ENCODE measurements at places on chromosomes 16 and 17.

DNA sequence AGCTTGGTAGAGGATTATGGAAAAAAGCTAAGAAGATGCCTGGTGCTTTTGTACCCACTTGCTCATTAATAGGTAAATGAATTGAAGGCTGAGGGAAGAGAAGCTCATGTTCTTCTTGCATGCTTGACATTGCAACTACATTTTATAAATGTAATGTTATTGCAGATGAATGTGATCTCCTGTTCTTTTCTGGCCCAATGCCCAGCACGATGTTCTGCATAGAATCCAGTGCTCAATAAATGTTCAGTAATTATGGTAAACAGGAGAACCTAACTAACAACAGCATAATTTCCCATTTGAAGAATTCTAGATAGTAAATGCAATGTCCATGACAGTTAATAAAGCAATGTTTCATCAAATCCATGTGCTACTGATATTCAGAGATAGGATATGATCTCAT lies 638.2 kb upstream of the SOX9 start:
- no peak for DNase-seq

DNA sequence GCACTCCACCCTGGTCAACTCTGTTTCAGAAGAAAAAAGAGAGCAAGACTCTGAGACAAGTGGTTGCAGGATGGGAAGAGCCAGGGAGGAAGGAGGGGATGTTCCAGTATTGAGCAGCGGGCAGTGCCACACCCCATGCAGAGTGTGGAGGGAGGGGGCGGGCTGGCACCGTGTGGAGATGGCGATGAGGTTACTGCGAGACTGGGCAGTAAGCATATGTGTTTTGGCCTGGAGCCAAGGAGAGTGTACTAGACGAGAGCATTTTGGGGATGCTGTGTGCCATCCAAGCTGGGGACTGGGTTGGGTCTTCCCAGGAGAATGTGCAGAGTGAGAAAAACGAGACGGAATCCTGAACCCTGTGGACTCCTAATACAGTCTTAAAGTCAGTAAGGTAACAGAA lies 3.4 kb downstream of the TBC1D24 start:
- no peak for DNase-seq

DNA sequence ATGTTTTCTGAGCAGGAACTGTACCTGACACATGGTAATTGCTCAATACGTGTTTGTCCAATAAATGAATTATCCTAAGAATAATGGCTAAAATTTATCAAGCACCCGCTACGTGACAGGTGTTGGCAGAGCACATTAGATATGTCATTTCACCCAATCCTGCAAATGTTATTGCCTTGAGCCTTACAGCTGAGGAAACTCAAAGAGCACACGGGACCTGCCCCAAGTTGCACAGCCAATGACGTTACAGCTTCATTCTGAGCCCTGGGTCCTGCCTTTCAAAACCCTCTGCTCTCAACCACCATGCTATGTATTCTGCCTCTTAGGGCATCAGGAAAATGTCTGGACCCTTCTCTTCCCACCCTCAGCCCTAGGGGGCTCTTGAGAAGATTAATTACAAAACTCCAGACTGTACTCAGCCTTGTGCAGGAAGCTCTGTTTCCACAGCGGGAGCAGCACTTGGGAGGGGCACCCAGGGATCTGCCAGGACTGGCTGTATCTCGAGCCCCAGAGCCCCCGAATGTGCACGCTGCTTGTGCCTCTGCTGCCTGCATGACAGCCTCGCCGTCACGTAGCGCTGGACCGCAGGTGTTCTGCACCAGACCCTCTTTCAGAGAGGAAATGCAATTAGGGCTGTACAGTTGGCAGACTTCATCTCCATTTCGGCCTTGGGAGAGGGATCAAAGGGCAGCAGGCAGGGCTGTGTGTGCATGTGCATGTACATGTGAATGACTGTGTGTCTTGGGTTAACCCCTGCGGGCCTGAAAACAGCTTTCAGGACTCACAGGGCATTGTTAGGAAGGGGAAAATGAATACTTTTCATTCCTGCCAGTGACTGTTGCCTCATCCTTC lies 71.6 kb downstream of the GPR139 start:
- DNase-seq: no peak

GRCh38 chr16:27920391-27920891 lies 143.1 kb downstream of the GSG1L start:
- DNase-seq: peak; percentile 7

DNA sequence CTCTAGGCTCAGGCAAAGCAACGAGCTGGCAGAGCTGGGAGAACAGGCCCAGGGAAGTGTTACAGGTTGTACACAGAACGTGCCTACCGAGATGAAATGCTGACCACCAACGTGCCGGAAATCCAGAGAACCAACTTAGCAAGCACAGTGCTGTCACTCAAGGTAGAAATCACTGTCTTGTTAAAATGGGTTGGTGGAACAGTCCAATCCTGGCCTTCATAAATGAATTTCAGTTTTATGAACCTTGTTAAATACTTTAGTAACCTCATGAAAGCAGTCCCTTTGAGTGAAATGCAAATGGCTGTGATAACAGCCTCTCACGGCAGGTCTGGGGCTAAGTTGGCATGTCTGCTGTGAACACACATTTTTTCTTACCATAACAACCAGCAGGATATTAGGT lies 29.0 kb downstream of the ETV4 start:
- no peak for DNase-seq

DNA sequence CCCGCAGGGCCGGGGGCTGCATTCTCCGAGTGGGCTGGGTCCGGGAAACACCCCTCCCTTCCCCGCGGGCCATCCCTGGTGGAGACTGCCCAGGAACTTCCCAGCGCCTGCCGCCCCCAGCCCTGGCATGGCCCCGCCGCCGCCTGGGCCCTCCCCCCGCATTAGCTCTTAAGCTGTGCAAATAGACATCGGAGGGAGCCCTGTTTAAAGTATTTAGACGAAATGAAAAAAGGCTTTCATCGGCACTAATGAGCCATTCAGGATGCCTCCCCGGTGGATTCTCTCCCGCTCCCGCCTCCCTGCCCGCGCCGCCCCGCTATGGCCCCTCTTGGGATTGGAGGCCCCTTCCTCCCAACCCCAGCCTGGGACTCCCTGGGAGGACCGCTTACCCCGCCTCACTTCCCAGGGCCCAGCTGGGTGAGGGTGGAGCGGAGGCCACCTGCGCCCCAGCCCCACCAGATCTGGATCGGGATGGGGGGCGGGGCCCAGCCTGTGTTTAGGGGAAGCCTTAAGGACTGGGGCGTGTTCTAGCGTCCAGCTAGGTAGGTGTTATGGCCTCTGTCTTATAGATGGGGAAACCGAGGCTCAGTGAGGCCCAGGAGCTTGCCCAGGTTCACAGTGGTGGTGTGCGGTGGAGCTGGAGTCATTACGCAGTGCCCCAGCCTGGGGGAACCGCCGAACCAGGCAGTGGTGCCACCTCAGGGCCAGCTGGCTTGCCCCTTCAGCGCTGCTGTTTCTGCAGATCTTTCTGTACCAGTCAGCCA lies 19.7 kb downstream of the SEZ6 start:
- DNase-seq: no peak

DNA sequence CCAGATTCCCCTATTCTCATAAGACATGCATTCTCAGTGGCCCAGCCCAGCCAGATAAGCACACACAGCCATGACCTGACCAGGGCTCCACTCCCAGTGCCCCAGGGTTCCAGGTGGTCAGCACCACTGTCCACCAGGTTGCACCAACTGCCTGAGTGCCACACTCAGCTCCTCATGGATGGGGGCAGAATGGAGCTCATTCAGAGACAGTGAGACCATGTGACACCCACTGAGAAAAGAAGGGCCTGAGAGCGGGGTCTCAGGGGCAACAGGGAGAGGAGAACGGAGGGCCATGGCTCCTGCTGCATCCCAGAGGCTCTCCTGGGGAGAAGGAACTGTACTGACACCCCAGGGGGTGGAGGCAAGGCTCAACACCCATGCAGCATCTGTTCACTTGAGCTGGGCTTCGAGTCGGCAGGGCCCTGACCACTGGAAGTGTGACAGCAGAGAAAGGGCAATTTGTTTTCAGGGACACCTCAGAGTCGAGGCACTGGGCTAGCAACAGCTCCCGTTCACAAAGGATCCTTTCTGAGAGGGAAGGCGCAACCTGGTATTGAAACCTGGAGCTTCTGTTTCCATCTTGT lies 18.7 kb upstream of the SLC38A8 start:
- no peak for DNase-seq

GRCh38 chr16:81837312-81837751 lies 58.2 kb downstream of the PLCG2 start:
- no peak for DNase-seq

- DNase-seq: no peak
These were observed 58.3 kb upstream of the ZC3H18 start for GRCh38 chr16:88511906-88512305.

- peak; percentile 98 for DNase-seq
These were observed at the start of gene PHF23 for GRCh38 chr17:7239091-7240027. Gene PHF23, minus strand, starts transcription at chr17:7239457. Its CDS starts 178 bp downstream, at chr17:7239279.

GRCh38 chr16:71807905-71808592 lies 585 bp downstream of the AP1G1 start:
- DNase-seq: no peak

GRCh38 chr16:27772093-27772825 lies 222.3 kb downstream of the KATNIP start:
- DNase-seq: no peak

- DNase-seq: no peak
These were observed 1.7 kb downstream of the CMTM3 start for GRCh38 chr16:66605979-66606751.

DNA sequence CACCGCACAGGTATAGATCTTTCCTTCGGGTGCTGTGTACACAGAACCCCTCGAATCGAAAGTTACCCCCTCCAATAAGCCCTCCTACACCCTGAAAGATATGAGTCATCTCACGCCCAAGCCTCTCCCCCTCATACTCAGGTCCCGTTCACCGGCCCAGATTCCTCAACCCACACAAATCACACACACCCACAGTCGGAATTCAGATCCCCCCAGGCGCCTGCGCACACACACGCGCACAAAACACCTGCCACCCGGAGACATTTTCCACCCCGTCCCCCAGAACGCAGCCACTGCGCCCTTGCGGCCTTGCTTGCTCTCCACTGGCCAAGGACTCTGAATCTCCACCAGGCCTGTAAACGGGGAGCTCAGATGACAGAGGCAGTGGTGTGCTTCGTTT lies 4.9 kb downstream of the JPH3 start:
- DNase-seq: no peak

DNA sequence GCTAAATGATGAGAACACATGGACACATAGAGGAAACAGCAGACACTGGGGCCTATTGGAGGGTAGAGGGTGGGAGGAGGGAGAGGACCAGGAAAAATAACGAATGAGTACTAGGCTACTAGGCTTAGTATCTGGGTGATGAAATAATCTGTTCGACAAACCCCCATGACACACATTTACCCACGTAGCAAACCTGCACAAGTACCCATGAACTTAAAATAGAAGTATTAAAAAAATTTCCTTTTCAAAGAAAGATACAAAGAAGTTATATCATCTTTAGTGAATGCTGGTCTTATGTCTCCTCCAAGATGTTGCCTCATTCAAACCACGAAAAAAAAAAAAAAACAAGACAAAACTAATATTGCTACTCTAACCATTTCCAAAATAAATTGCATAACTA lies 31.7 kb downstream of the MBTD1 start:
- no peak for DNase-seq

GRCh38 chr17:70225276-70225675 lies 55.9 kb downstream of the KCNJ2 start:
- no peak for DNase-seq

DNA sequence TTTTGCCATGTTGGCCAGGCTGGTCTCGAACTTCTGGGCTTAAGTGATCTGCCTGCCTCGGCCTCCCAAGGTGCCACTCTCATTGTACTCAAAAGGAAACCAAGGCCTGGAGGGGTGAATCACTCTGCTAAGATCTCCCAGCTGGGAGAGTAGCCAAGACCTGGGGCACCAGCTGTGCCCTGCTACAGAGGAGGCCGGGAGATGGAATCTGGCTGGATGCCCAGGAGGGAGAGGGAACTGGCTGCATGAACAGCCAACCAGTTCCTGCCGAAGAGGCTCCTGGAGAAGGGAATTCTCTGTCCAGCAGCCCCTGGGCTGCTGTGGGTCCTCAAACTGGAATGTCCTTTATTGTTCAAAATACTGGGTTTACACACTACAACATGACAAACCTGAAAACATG lies 238.7 kb upstream of the CIBAR2 start:
- peak; percentile 97 for DNase-seq

- DNase-seq: peak; percentile 50
These were observed 1.5 kb upstream of the ALOXE3 start for GRCh38 chr17:8119581-8120519.

DNA sequence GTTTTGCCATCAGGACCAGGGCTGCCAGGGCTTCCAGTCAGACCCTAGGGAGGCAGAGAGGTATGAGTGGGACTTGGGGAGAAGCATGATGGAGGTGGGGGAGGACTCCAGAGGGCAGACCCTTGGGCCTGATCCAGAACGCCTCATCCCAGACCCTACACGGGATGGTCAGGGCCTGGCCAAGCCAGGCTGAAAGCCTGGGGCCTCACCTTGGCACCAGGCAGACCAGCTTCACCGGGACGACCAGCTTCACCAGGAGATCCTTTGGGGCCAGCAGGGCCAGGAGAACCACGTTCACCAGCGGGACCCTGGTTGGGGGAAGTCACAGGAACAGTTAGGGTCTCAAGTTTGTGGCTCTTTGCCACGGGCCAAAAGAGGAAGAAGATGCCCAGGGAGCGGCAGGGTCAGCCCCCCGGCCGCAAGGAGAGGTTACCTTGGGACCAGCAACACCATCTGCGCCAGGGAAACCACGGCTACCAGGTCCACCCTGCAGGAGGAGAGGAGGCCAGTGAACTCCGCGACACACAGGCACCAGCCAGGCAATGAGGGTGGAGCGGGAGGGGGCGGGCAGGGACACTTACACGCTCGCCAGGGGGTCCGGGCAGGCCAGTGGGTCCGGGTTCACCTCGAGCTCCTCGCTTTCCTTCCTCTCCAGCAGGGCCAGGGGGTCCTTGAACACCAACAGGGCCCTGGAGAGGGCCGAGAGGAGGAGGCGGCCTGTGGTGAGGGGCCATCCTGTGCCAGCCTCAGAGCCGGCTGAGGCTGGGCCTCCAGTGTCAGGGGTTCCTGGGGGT lies 7.1 kb downstream of the COL1A1 start:
- DNase-seq: no peak

- DNase-seq: no peak
These were observed 127.2 kb downstream of the AXIN2 start for GRCh38 chr17:65434251-65434650.

GRCh38 chr16:3085868-3086595 lies 13.1 kb downstream of the ZSCAN10 start:
- no peak for DNase-seq

DNA sequence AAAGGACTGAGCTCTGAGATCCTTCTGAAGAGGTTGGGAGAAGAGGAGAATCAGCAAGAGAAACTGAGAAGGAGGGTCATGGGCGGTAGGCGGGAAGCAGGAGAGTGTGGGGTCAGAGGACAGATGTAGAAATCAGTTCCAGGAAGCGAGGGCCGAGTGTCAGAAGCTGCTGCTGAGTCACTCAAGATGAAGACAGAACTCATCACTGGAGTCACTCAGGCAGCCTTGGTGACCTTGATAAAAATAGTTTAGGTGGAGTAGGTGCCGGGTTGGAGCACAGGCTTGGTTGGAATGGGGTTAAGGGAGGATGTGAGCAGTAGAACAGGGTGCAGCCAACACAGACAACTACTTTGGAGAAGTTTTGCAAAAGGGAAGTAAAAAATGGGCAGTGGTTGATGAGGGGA lies 6.1 kb upstream of the ITGAM start:
- no peak for DNase-seq
